ENCODE measurements at places on chromosomes 2 and 18.

GRCh38 chr18:27175914-27176313 lies 9.2 kb downstream of the CHST9 start:
- no peak for DNase-seq

GRCh38 chr2:128178650-128179460 lies 87.9 kb downstream of the UGGT1 start:
- DNase-seq: peak; percentile 35

GRCh38 chr2:60535685-60536312 lies 17.7 kb downstream of the BCL11A start:
- DNase-seq: no peak

- DNase-seq: no peak
Observed at GRCh38 chr2:30249354-30249753, 18.0 kb downstream of the LBH start.

DNA sequence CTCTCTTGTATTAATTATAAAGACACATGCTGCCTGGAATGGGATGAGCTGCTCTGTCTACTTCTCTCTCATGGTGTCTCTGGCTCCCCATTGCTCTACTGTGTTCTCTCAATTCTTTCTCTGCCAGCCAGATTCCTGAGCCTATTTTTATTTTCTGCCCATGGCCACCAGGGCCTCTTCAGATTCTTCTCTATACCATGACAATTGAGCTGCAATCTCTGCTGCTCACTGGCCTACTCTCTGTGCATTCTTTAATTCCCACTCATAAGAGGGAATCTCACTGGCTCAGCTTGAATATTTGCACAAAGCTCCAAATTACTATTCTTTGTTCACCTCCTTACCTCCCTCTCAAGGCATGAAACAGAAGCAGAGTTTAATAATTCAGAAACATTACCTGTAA lies 161.4 kb upstream of the GULP1 start:
- no peak for DNase-seq

DNA sequence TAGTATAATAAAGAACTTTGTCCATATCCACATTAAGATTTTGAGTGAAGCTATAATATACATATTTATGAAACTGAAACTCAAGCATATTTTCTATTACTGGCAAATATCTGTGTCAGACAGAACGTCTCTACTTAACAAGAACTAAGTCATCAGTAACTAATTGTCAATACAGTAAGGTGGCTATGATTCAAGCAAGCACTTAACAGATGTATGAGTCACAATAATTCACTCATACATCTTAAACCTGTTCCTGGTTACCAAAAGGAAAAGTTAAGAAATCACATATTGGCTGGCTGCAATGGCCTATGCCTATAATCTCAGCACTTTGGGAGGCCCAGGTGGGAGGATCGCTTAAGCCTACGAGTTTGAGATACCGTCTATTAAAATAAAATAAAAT lies 96.0 kb downstream of the SOS1 start:
- no peak for DNase-seq

DNA sequence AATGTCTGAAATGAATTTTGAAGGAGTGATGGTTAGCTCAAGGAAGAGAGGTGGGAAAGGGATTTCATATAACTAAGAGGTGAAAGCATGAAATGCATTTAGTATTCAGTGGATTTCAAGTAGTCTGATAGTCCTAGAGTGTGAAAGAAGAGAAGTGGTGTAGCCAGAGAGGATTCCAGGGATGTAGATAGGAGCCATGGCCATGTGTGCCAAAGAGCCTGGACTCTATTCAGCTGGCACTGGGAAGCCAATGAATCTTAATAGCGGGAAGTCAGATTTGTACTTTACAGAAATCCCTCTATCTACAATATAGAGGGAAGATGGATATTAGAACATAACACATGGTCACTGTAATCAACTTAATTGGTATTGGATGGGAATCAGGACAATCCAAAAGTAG lies 8.3 kb upstream of the BOLL start:
- no peak for DNase-seq

DNA sequence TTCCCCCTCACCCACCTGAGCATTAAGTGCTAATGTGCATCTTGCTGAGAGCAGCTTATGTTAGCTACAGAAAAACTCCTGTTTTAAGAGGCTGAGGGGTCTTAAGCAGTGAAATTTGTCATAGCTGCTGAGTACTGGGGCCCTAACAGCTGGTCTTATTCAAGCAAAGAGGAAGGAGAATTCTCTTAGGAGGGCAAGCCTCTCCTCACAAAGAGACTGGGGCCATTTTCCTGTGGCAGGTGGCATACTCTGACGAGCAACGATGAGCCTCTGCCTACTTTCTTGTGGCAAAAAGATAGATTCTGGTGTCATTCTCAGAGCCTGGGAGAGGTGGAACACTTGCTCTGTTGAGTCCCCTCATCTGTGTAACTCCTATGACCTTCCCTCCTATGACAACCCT lies 53.2 kb downstream of the SPRED2 start:
- no peak for DNase-seq

DNA sequence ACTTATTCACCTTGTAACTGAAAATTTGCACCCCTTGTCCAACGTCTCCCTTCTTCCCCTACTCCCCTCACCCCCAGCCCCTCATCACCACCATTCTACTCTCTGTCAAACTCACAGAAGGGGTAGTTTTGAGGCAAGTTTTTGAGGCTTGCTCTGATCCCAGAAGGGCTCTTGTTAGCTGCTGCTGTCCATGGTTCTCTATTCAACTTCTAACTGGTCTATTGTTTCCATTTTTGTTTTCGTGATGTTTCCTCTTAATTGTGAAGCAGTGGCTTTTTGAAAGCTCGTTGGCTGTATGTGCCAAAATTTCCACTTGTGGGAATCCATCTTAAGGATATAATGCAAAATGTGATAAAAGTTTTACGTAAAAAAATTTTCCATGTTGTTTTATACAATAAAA lies 92.5 kb upstream of the CRACDL start:
- DNase-seq: no peak

- no peak for DNase-seq
Observed at GRCh38 chr2:71720596-71721361, 267.4 kb downstream of the DYSF start.

- DNase-seq: no peak
Observed at GRCh38 chr2:134862674-134863073, 24.3 kb downstream of the ACMSD start.

- no peak for DNase-seq
Observed at GRCh38 chr2:192025637-192026036, 169.1 kb downstream of the TMEFF2 start.

DNA sequence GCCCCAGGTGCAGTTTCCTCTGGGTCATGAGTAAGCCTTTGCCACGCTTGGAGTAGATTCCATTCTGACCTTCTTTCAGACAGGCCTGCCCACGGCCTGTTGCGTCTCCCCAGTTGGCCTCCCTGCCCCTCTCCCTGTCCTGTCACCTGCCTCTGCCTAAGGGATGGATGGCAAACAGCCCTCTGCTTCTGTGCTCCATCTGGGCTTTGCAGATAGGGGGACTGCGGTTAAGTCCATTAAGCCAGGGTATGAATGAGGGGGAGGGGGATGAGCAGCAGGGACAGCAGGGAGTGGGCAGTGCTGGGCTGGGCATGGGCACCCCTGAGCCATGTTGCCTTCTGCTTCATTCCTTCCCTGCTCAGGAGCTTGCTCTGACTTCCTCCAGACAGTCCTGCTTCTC lies 37.6 kb upstream of the B3GNT7 start:
- no peak for DNase-seq

DNA sequence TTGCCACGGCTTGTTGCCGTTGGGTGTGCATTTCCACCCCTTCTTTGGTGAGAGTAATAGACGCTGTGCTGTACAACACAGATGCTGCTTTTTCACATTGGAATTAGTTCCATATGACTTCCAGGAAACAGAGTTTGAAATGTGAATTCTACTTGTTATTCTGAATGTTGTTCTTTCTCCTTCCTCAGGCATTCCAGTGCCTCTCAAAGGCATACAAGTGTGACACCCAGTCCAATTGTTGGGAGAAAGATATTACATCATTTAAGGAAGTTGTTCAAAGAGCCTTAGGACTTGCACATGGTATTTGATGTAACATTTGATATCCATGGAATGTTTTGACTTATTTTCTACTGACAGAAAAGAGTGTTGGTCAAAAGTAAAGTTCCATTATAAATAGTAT lies 134.4 kb upstream of the LTBP1 start:
- no peak for DNase-seq

GRCh38 chr2:11647834-11648600 lies 22.0 kb downstream of the NTSR2 start:
- DNase-seq: no peak

DNA sequence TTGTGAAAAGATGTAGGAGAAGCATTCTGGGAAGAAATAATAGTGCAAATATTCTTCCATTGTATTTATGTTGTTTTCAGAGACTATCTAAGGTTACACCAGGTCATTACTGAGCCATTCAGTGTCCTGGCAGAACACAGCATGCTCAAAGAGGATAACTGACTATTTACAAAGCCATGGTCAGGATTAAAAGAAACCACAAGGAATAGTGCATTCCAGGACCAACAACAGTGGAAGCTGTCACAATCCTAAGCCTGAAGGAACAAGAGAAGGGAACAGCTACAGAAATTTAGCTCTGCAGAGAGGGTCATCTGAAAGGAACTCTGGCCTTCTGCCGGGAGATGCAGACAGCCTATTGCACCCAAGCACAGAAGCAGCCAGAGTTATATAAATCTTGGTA lies 116.7 kb downstream of the DSC3 start:
- no peak for DNase-seq

GRCh38 chr2:127134235-127134634 lies 27.3 kb upstream of the BIN1 start:
- no peak for DNase-seq

GRCh38 chr2:17894556-17894955 lies 16.1 kb downstream of the KCNS3 start:
- no peak for DNase-seq

DNA sequence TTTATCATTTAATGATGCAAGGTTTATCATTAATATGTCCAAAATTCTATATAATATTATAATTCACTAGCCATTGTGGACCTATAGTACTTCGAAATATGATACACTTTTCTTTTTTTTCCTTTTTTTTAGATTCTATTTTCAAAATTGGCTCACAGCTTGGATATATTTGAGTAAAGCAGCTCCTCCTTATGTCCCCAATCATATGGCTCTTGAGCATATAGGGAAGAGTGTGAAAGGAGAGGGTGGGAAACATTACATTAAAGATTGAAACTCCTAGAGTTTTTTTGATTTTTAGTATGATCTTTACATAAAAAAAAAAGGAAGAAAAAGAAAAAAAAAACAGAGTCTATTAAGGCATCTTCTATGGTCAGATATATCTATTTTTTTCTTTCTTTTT lies 457.9 kb downstream of the RIT2 start:
- no peak for DNase-seq

GRCh38 chr2:113858764-113859163 lies 31.1 kb upstream of the ACTR3 start:
- DNase-seq: no peak

GRCh38 chr2:122007126-122007525 lies 251.7 kb downstream of the TSN start:
- no peak for DNase-seq

GRCh38 chr2:152504618-152505017 lies 169.6 kb downstream of the FMNL2 start:
- DNase-seq: no peak

DNA sequence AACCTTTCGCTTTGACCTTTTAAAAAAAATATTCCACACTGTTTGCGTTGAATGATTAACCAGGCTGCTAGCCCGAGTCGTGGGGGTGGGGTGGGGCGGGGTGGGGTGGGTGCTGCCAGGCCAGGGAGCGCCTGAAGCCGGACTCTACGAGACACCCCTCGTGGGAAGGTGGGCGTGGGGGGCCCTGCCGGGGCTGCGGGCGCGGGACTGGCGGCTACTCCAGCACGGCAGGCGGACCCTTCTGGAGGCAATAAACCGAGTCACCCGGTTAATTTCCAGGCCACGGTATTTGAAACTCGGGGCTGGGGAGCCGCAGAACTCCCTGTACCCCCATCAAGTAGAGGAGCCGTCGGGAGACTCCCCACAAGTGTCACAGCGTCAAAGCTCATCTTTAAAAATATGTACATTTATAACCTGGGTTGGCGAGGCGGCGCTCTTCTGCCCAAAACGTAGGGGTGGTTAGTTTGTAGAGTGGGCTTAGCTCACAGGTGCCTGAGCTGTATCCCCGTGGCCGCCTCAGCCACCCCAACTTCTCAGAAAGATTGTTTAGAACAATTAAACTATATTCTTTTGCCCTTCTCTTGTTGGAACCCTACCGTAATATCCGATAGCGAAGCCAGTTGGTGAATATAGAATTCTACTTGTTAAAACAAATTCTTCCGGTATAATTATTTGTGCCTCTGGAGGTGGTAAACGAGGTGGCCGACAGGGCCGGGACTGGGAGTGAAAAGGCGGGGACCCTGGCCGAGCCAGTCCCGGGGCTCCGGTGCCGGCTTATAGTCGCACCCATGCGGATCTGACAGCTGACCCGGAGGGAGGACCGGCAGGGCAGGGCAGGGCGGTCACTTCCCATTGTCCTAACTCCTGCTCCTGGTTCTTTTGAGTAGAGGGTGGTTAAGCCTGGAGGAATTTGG lies 1.4 kb downstream of the B3GNT2 start:
- DNase-seq: peak; percentile 50

DNA sequence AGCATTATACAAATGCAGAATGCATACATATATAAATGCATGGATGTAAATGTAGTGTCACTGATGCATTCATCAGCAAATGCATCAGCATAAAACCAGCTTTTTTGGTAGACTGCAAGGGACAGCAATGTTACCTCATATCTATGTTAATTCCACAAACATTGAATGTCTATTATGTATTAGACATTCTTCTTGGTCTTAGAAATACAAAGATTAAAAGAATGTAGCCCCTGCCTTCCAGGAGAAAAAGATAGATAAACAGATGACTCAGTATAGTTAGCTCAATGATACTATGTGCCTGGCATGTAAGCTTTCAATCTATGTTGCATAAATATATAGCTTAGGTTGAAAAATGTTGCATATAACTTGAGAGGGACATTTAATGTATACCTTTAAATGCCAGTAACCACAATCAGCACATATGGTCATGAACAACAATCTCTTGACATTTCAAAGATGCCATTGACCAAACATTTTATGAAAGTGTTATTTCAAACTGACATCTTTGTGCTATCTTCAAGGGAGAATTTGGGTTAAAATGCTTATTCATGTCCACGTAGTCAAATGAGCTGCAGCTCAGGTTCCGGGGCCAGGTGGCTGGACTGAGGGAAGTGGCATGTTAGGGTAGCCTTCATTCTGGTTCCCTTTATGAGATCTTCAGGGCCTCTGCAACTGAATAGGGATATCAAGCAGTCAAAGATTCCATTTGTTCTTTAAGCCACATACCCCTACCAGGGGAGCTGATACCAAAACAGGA lies 45.2 kb upstream of the GCG start:
- no peak for DNase-seq

GRCh38 chr18:5710235-5710634 lies 166.4 kb upstream of the EPB41L3 start:
- no peak for DNase-seq

All from retina (tissue), 1 donor.